A375 (cell line): ENCODE measurements at places on chromosomes 2 and 18. TPM values are rescaled to one million over a fixed set of nuclear protein-coding genes. Genes with fewer than 3 reads are reported as not detected.

HOXD4 gene
- 0.74 and 1.1 TPM in 2 replicates for total RNA-seq

ARHGAP28 gene
- total RNA-seq: 0.93 and 2.9 TPM in 2 replicates

CHRND gene
- not detected in 2 replicates for total RNA-seq

ATP6V1B1 gene
- total RNA-seq: 0.41 and 2.1 TPM in 2 replicates

PLCL1 gene
- total RNA-seq: 0.08 and 0.16 TPM in 2 replicates

CYBRD1 gene
- total RNA-seq: 10.3 and 12.3 TPM in 2 replicates

DNAJC5G gene
- total RNA-seq: not detected in 2 replicates
